ENCODE measurements at places on chromosomes 1 and 21. TPM values are rescaled to one million over a fixed set of nuclear protein-coding genes. Genes with fewer than 3 reads are reported as not detected.

The CD1C gene
- not detected for total RNA-seq

The CRYAA gene
- total RNA-seq = not detected

DNA sequence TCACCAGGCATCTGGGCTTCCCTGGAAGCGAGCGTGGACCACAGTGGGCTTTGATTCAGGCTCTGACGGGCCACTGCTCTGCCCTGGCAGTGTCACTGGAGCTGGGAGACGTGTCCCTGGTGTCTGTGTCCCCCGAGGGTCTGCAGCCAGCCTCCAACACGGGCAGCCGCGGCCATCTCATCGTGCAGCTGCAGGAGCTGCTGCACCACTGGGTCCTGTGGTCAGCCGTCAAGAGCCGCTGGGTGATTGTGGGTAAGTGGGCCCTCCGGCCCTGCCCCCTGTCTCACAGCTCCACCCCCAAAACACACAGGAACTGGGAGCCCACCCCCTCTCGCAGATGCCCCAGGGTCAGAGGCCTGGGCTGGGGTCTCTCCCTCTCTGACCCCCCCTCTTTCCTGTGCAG is 40.7 kb downstream of the DISP3 start:
- DNase-seq = no peak

GRCh38 chr1:185998391-185998790 is 264.2 kb downstream of the HMCN1 start:
- no peak for DNase-seq

DNA sequence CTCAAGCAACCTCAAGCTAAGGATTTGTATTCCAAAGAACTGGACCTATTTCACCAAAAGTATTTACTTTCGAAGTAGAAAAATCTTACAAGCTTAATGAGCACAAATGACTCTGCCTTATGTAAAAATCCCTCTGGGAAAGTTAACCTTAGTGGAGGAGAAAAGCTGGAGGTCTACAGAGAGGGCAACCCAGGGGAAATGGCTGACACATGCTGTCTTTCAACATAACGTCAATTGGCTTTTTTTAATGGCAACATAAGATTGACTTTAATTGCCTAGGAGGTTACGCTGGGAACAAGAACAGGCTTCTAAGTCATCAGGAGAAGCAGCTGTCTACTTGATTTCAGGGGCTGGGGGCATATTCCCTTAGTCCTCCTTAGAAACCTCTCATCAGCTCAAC is 52.3 kb downstream of the UTP25 start:
- DNase-seq = no peak

The MROH9 gene
- total RNA-seq = 0.27 TPM

The NRIP1 gene
- total RNA-seq = 33.6 TPM

DNA sequence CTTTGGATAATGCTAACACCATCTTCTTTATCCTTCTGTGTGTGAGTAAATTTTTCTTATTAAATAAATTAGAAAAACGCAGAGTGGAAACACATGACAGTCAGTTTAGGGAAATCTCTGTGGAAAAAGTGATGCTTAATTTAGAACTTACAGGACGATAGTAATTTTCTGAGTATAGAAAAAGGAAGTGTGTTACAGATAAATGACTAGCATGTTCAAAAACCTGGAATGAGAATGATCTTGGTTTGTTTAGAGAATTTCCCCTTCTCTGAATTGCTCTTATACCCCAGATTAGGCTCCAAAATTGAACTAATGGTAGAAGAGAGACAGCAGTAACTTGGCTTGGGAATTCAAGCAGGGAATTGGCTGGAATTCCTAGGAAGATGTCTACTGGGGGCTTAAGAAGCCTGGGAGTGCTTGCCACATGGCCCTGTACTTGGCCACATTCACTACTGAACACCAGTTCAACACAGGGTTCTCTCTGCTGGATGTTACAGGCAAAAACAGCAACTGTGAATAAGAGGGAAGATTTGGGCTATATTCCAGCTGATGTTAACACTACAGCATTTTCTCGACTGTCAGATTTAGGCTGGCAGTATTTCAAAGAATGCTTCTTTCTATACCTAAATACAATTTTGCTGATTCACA is 1004.2 kb downstream of the TTLL7 start:
- peak; percentile 4 for DNase-seq

The C8A gene
- total RNA-seq = not detected

GRCh38 chr1:116574581-116575291 is 3.9 kb upstream of the CD58 start:
- peak; percentile 84 for DNase-seq

The CATSPERE gene
- 0.49 TPM for total RNA-seq

DNA sequence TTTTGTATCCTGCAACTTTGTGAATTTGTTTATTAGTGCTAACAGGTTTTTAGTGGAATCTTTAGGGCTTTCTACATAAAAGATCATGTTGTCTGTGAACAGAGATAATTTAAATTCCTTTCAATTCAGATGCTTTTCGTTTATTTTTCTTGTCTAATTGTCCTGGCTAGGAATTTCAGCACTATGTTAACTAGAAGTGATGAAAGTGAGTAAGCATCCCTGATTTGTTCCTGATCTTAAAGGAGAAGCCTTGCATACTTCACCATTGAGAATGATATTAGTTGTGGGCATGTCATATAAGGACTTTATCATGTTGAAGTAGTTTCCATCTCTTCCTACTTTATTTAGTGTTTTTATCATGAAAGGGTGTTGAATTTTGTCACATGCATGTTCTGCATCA is 23.6 kb upstream of the TRIM67 start:
- DNase-seq = no peak

DNA sequence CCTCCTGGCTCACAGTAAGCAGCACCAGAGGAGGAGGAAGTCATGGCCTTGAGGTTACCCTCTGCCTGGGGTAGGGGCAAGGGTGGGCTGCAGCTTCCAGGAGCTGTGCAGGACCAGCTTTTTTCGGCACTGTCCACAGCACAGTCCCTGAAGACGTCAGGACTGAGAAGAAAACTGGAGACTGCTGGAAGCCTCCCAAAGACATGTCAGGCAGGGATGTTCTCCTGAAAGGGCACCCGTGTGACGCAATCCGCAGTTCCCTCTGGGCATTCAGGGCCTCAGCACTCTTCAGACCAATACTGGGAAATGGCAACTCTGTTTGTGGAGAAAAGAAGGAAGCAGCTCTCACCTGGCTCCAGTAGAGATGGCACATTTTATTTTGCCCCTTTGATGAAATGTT is 64.8 kb upstream of the TENT5C start:
- peak; percentile 10 for DNase-seq

The NECAP2 gene
- total RNA-seq = 71.5 TPM

The S100A16 gene
- total RNA-seq = 406 TPM

DNA sequence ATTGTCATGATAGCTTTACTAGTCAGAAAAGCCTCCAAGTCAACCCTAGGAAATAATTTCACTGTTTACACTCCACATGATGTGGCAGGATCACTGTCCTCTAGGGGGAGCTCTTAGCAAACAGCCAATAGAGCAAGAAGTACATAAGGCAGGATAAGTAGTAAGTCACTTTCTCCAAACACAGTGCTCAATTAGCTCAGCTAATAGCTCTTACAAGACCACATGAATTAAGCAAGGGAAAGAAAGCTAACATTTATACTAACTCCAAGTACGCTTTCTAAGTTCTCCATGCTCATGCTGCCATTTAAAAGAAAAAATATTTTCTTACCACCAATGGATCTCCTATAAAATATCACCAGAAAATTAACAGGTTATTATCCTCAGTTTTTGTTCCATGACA is 66.9 kb upstream of the LRIF1 start:
- DNase-seq = peak; percentile 69

The ANGPTL1 gene
- total RNA-seq = 6.6 TPM

GRCh38 chr21:34528131-34528561 is 16.1 kb upstream of the KCNE1 start:
- peak; percentile 75 for DNase-seq

DNA sequence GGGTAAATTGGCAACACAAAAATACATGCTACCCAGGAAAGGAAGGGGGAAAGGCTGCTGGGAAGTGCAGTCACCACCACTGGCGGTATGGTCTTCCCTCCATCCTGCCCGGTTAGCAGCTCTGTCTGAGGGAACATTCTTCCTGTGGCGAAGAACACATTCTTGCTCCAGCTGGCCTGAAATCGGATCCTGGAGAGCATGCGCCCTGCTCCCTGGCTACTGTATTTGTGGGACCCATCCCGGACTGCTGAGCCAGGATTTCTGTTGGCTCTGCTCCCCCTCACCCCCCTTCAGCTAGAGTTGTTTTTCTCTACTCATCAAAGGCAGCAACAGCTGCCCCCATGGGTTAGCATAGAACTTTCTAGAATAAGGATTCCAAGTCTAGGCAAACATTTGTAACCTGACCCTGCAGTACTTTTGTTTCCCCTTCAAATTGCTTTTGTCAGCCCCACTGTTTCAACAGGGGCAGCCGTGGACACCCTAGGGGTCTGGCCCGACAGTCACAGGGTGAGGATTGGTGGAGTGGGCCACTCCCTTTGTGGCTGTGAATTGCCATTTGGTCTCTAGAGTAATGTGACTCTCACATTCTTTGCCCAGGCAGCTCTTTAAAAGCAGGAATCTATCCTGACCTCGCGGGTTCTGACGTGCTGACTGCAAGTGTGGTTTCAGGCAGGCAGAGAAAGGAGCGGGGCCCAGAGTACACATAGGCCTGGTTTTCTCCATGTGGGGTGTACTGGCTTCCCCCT is 157.7 kb downstream of the TOMM20 start:
- peak; percentile 97 for DNase-seq

GRCh38 chr21:31011412-31011811 is 26.9 kb downstream of the KRTAP19-8 start:
- no peak for DNase-seq

The SLC30A2 gene
- not detected for total RNA-seq

DNA sequence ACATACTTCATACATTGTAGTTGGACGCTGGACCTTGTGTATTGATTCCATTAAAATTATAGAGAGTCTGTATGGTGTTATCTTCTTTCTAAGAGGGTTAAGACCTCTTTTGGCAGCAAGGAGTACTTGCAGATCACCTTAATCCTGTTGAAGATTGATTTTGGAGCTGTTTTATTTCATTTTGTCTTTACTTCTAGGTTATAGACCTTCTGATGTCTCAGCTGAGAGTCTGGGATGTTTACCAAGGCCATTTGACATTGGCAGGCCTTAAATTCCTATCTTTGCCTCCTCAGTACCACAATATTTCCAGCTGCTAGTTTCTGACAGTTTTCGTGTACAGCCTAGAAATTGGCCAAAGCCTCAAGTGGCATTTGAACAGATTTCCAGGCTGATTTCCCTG is 338.0 kb downstream of the LMO4 start:
- DNase-seq = no peak

GRCh38 chr1:98969798-98970490 is 34.7 kb downstream of the PLPPR5 start:
- DNase-seq = no peak

The GBP1 gene
- total RNA-seq = 16.7 TPM

The CFHR5 gene
- not detected for total RNA-seq

- no peak for DNase-seq
These were observed 66.7 kb downstream of the ITPKB start for GRCh38 chr1:226672339-226672762.

DNA sequence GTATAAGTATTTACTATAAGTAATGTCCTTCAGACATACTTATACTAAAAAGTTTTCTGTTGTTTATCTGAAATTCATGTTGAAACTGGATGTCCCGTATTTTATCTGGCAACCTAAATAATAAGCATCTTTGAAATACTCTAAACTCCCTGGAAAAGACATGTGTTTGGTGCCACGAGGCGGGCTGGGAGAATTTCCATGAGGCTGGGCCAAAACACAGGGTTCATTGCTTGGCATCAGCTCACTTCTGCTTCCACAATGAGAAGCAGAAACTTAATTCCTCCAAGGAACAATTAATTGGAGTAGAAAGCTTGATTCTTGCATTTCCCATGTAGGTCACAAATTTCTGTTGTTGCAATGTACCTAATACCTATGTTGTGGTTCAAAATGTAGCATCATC is 110.2 kb downstream of the PSMG1 start:
- peak; percentile 26 for DNase-seq

- peak; percentile 22 for DNase-seq
These were observed 126.9 kb downstream of the RNF220 start for GRCh38 chr1:44531785-44532566.

GRCh38 chr1:53737648-53738204 is 1.2 kb downstream of the GLIS1 start:
- DNase-seq = no peak
